Right lobe of liver (tissue), 6 donors: ENCODE measurements at places on chromosomes 4 and X. TPM values are rescaled to one million over a fixed set of nuclear protein-coding genes. Genes with fewer than 3 reads are reported as not detected.

GRCh38 chr4:120636120-120636630 is 286.4 kb downstream of the PRDM5 start:
- no peak for DNase-seq

DNA sequence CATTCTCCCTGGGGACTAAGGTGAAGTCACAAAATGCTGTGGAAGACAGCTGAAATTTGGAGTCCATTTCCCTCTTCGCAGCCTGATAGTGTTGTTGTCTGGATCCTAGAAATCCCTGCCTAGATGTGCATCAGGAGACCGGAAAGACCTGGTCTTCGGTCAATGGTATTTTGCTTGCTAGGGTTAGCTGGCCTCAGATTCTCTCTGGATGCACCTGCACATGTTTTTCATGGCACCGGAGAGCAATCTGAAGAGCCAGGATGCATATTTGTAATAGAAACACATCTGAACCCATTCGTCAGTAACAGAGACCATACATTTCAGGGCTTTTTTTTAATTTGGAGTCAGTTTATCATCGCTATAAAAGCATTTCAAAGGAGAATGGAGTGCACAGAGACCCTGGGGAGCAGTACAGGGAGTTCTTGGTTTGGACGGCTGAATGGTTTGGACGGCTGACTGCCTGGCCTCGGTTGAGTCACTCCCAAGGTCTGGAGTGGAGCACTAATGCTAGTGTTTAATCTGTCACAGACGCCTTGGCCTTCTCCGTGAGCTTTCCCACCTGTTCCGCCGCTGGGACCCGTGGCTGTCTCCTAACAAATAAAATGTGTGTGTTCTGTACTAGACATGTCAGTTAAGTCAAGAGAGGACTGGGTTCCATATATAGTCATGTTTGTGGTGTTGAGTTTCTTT is 7.5 kb upstream of the PDLIM3 start:
- no peak for DNase-seq

- DNase-seq = no peak
These were observed 41.7 kb downstream of the FGFRL1 start for GRCh38 chr4:1053080-1053661.

- DNase-seq = no peak
These were observed 111.7 kb downstream of the TENM3 start for GRCh38 chr4:182354867-182355266.

DNA sequence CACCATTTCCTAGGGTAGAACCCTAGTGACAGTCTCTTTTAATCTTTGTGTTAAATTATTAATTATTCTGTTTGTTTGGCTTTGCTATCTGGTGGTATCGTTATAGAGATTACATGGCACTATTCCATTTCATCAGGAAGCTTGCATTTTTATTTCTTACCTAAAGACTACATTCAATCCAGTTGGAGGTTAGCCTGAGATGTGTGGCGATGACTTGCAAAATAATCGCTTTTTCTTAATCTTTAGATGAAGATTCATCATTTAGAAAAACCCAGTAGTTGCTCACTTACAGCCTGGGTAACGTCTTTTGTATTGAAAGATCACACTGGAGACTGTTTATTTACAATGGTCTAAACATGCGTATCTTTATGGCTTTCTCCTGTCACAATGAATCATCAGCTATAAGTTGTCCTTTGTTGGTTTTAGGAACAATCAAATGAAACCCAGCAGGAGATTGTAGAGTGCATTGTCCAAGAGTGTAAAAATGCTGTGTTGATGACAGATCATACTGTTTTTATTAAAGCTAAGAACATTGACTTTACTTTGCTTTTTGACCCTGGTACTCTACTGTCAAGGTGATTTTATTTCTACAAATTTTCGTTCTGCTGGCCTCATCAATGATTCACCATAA is 281.7 kb upstream of the PITX2 start:
- DNase-seq = no peak

DNA sequence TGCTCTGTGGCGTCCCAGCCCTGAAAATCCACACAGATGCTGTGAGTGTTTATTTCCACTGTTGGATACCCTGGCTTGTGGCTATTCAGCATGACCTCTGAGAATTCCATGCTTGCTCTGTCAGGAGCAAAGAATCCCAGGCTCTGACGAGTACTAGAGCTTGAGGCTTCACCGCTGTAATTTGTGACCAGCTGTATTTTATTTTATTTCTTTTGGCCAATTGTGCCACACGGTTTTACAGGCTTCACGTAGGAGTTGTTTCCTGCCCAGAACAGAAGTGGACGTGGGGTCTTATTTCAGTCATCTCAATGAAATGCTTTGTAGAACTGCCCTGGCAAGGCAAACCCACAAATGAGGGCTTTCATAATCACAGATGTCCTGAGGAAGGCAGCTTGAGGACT is 69.4 kb upstream of the CLDN34 start:
- DNase-seq = no peak

- DNase-seq = no peak
These were observed 2.6 kb downstream of the GIMD1 start for GRCh38 chr4:106366026-106366425.

GRCh38 chrX:65643531-65644052 is 23.9 kb upstream of the MSN start:
- no peak for DNase-seq

USP11 gene
- total RNA-seq = 14.7 TPM

YIPF7 gene
- total RNA-seq = not detected

CHRDL1 gene
- total RNA-seq = 0.25 TPM

KLKB1 gene
- total RNA-seq = 57.0 TPM
